ENCODE measurements at places on chromosomes 7 and 10.

- DNase-seq, result peak; percentile 12
These were observed 54.6 kb downstream of the CPVL start for GRCh38 chr7:29091715-29092114.

GRCh38 chr10:126119599-126119998 lies 223.2 kb downstream of the FANK1 start:
- no peak for DNase-seq

DNA sequence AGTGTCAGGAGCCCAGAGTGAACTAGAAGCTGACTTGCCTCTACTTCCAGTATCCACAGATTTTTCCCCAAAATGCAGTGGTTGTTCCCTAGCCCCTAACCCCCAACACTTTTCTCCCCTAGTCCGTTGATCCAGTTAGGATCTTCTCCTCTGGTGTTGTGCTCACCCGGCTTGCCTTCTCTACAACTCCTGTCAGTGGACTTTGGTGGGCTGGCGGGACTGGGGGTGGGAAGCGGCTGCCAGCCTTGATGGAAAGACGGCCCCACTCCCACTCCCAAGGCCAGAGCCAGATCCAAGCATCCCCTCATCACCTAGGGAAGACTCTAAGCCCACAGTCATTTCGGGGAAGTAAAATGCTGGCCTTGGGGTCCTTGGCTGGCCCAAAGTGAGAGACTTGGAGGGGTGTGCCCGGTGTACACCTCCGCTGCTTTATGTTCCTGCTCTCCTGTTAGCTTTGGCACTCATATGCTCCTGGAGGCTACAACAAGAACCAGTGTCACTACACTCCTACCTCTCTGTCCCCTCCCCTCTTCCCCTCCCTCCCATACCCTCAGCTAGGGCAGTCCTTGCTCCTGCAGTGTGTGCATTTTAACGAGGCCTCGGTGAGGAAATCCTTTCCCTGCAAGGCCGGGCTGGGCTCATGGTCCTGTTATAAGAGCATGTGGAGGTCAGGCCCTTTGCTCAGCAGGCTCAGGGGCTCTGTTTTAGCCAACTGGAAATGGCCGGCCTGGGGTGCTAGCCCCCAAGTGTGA lies 930 bp upstream of the HOXA10 start:
- DNase-seq, result no peak

GRCh38 chr10:70295926-70296325 lies 12.1 kb upstream of the NPFFR1 start:
- no peak for DNase-seq

- DNase-seq, result no peak
These were observed 95.8 kb downstream of the CHST15 start for GRCh38 chr10:123997486-123998196.

DNA sequence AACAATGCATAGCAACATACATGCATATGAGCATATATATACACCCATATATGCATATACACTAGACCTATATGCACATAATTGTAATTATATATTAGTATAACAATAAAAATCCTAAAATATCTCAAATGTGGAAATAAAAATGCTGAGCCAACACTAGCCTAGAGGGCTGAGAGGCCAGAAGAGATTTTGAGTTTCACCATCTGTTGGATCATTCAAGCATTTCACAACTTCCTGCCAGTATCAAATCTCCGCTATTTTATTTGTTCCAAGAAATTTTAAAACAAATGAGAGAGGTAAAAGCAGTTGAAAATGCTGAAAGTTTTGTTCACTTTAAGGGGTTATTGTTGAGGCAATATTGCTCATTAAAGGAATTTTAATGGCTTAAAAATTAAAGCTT lies 187.0 kb downstream of the PCDH15 start:
- DNase-seq, result no peak

- no peak for DNase-seq
These were observed 25.7 kb upstream of the FAM133B start for GRCh38 chr7:92615861-92616260.

Data from NCI-H774 (cell line).